Activated naive CD4-positive, alpha-beta T cell treated with anti-CD3 and anti-CD28 coated beads, Interleukin-2, amount 50 U/mL, for 16 hours (primary cell): ENCODE measurements at places on chromosomes 13 and 19.

DNA sequence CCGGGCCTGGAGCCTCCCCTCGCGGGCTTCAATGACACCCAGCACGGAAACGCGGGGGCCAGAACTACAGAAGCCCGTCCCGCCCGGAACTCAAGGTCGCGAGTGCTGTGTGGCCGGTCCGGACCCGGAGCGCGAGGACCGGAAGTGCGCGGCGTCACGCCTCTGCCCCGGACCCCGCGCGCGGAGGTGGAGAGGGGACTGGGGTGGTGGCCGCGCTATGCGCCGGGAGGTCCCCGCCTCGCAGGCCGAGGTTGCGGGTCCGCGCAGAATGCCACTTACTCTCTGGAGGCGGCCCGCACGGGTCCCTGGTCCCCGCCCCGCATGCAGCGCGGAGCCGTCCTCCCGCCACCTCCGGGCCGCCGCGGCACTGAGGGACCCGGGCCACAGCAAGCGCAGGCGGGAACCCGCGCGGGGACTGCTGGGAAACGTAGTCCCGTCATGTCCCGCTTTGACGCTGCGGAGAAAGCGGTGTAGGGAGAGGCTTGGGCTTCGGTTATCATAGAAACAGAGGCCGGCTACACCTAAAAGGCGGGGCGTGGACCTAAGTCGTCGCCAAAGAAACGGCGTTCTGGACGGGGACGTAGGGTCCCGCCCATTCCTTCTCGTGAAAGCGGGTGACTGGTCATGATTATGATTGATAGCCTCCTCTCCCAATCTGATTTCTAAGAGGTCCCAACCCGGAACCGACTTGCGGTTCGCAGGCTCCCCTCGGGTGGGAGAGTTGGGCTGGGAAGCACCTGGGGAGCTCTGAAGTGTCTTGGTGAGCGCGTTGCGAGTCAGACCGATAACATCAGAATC is at the start of gene ZNF837:
ZNF837 (minus strand) TSS at position 369 of the 798 bp plus-strand sequence. CDS start 11,698 bp downstream, outside the sequence.
- DNase-seq: peak; percentile 98

GRCh38 chr19:29645491-29645867 is 19.8 kb upstream of the PLEKHF1 start:
- no peak for DNase-seq

GRCh38 chr19:48746738-48747575 is at the start of gene IZUMO1:
TSS of gene IZUMO1 (minus strand) at chr19:48746909. CDS start at chr19:48745859, 1,050 bp downstream.
- DNase-seq: peak; percentile 49

DNA sequence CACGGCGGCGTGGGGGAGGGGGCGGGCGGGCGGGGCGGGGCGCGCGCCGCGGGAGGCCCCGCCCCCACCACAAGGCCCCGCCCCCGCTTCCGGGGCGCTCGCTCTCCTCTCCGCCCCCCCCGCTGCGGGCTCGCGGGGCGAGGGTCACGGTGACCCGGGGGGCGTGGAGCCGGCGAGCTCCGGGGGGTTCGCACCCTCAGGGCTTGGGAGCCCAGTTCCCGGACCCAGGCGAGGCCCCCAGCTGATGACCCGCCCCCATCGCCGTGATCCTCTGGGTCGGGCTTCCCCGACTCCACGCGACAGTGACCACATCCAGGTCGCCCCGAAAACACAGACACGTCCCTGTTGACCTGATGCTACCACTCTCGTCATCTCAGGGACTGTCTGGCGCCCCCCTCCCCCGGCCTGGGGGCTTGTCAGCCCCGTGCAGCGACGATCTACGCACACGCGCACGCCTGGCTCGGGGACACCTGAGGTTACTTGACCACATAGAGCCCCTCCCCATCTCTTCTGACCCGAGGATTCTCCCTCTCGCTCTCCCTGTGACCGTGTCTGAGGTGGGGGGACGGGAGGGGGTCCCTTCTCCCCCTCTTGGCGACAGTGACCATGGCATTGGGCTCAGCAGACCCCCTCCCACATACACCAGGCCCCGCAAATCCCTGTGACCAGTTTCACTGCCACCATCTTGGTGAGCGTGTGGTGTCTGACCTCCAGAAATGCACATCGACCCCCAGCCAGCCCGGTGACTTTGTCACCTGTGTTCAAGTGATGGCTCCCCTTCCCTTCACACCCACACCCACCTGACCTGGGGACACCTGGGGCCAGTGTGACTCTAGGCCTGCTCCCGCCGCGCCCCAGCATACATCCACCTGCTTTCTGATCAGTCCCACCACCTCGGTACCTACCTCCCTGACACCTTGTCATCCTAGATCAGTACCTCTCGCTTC is 670 bp downstream of the MAP2K7 start:
- no peak for DNase-seq

DNA sequence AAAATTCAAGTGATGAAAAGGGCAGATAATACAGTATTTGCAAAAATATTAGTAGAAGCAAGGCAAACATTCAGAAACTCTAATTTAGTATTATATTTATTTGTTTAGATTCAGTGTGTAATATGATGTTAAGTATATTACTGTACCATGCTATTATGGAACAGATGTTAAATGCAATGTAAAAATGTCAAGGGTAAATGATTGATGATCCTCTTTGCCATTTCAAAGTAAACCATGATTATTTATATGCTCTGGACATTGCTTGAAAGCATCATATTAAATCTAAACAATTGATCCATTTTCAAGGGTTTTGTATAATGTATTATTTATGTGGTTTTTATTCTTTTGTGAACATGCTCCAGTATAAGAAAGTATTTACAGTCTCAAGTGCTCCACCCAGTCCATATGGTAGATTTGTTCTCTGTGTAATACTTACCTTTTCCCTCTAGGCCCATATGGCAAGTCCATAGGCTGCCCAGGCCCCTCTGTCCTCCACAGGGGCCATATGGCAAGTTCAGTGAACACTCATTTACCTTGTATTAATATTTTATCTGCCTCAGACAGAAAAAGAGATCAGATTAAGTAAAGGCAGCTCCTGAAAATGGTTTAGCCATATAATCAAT is 353.5 kb downstream of the DACH1 start:
- no peak for DNase-seq

DNA sequence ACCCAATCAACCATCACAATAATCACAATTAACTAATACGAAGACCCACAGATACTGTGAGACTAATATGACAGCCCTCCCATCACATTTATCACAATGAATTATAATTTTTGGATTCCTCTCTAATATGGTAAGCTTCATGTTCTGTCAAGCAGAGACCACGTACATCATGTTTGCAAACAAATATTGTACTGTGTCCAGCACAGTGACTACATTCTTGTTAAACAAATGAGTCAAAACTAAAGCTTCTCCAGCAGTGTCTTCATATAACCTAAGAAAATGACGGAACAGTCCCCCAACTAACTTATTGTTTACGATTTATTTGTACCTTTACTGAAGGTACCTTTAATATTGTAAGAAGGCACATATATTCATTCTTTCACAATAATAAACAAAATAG is 292.6 kb downstream of the ENOX1 start:
- no peak for DNase-seq

DNA sequence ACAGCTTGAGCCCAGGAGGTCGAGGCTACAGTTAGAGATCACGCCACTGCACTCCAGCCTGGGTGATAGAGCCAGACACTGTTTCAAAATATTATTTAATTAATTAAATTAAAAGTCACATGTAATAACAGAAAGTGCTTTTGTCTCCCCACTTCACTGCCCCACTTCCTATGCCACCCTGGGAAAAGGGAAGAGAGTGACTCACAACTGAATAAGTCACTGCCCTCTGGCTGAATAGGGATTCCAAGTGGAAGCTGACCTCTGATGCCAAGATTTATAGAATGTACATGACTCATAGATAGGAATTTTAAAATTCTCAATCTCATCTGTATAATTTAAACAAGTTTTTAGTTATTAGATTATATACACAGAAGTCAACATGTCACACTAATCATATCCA is 22.2 kb upstream of the ERVV-1 start:
- DNase-seq: no peak

GRCh38 chr19:45924891-45925447 is 10.4 kb upstream of the NANOS2 start:
- DNase-seq: no peak

- DNase-seq: peak; percentile 70
Measured at GRCh38 chr19:47032171-47032811, 12.7 kb downstream of the NPAS1 start.

DNA sequence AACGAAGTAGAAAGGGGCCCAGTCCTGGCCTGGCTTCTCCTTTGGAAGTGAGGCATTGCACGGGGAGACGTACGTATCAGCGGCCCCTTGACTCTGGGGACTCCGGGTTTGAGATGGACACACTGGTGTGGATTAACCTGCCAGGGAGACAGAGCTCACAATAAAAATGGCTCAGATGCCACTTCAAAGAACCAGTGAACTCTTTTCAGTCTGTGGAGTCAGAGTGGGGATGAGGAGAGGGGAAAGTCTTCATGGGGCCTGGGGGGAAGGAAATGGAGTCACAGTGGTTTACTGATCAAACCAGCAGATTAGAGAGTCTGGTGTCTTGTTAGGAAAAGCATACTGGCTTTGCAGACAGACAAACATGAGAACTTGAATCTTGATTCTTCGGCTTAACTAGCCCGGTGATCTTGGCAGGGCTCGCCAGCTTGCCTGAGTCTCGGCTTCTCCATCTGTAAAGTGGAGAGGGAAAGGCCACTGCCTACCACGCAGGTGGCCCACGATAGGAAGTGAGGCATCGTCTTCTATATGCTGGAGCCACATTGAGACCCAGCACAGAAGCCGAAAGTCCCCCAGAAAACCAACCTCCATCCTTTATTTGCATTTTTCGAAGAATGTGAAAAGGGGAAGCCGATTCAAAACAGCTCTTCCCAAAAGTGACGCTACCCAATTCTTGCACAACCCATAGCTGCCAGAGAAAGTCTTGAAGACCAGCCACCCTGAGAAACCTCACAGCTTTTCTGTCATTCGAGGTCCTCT is at the start of gene FFAR1:
FFAR1 (plus strand) TSS at position 732 of the 759 bp plus-strand sequence. CDS start 3,650 bp downstream, outside the sequence.
- DNase-seq: peak; percentile 33

- no peak for DNase-seq
Measured at GRCh38 chr13:29718694-29719093, 123.2 kb upstream of the SLC7A1 start.

- DNase-seq: peak; percentile 86
Measured at GRCh38 chr19:54162241-54162805, 2.8 kb upstream of the LENG1 start.

GRCh38 chr19:11530432-11530831 is 1.5 kb upstream of the ECSIT start:
- peak; percentile 49 for DNase-seq

DNA sequence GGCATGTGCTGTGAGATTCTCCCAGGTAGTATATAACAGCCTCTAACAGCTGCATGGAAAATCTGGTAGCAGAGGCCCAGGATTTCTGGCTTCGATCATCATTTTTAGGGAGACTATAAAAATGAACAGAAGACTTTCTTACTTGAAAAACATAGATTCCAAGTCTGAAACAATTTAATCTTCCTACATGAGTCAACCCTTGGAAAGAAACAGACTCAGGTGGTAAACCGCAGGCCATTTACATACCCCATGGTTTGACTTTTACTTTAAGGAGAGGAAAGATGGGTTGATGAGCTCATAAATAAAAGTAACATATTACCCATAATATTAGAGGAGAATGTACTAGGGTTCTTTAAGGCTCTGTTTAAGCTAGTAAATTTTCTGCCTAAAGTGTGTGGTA is 121.6 kb downstream of the CYSLTR2 start:
- DNase-seq: no peak

DNA sequence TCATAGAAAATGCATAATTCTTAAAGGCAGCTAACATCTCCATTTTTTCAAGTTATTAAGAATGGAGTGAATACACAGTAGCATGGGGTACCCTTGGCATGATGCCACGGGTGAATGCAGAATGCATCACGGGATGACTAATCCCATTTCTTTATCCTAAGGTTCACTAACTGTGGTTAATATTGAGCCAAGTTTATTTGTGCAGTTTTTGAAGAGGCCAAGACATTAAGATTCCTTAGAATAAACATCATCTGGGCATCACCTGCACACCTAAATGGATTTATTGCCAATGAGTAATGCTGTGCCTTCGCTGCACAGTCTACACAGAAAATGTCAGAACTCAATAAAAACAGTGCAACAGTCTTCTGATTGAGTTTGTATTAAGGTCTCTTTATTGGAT is 333.1 kb downstream of the GPC6 start:
- no peak for DNase-seq

GRCh38 chr19:7743425-7743841 is 3.9 kb downstream of the CD209 start:
- DNase-seq: no peak

DNA sequence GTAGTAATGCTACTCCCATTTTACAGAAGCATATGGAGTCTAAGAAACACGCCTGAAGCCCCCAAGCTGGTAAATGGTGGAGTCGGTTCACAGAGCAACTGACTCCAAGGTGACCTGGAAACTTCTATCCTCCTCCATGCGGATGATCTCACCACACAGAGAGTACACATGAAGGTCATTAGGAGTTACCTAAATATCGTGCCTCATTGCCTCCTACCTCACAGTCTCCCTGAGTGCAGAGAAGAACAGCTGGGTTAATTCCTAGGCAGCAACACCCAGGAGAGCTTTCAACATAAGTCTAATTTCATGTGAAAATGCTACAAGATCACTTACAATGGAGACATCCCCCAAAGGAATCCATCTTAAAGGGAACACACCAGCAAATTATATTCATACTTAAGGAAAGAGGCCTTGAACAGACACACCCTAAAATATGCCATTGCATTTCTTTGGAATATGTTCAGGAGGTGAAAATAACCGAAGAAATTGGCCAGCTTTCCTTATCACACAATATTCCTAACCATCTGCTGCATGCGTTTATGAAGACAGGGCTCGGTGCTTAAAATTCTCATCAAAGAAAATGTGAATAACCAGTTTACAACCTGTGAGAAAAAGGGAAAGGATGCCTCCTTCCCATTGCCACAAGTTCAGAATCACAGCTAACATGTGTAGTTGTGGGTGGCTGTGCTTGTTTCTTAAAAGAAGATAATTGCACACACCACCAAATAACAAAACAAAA is 203.6 kb upstream of the NBEA start:
- DNase-seq: no peak

DNA sequence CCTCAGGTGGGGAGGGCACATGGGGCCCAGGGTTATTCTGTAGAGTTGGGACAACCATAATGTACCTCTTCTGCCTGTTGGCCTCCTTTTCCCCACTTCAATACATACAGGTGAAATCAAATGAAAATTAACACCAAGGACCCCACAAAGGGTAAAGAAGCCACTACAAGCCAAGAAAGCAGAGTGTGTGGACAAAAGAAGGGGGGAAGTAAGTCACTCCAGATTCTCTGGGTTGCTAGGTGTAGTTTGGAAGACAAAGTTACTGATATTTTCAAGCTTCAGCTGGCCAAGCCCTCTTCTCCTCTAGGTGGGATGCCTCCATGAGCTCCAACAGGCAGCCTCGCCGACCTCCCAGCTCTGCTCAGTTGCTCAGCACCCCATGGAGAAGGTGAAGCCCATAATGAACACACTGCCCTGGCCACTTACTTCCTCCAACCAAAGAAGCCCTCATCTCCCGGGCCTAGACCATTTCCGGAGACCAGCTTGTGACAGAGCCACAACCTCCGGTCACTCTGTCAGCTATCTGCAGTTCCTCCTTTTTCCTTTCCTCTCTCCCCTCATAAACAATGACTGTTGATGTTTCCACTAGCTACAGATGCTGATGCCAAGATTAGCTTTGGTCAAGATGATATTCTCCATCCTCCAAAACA is 66.8 kb upstream of the MED4 start:
- DNase-seq: no peak

GRCh38 chr13:80906860-80907259 is 565.9 kb upstream of the SPRY2 start:
- DNase-seq: no peak

GRCh38 chr13:68897331-68897928 is 1210.2 kb upstream of the ATXN8OS start:
- no peak for DNase-seq

GRCh38 chr19:44820648-44821609 is 12.0 kb downstream of the BCAM start:
- DNase-seq: no peak
